ENCODE measurements at places on chromosomes 7 and 10.

DNA sequence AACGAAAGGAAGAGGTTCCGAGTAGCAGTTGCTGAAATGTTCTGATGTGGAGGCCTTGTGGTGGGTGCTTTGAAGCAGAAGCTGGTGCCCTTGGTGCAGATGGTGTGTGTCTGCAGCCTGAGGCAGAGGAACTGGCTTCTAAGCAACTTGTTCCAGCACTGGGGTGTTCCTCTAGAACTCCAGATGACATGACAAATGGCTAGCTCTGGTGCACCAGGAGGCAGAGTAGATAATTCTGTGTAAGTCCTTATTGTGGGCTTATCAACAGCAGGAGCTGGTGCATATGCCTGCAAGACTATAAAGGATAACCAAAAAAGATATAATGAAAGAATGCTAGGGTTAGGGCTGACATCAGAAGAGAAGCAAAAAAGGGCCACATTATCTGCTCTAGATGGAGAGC lies 76.5 kb downstream of the ARL5B start:
- DNase-seq, result no peak

- DNase-seq, result no peak
These were observed 14.6 kb downstream of the PALS2 start for GRCh38 chr7:24587853-24588252.

GRCh38 chr7:47318395-47319182 lies 263.3 kb downstream of the TNS3 start:
- no peak for DNase-seq

- no peak for DNase-seq
These were observed 121.1 kb downstream of the DYNC1I1 start for GRCh38 chr7:95893484-95893883.

DNA sequence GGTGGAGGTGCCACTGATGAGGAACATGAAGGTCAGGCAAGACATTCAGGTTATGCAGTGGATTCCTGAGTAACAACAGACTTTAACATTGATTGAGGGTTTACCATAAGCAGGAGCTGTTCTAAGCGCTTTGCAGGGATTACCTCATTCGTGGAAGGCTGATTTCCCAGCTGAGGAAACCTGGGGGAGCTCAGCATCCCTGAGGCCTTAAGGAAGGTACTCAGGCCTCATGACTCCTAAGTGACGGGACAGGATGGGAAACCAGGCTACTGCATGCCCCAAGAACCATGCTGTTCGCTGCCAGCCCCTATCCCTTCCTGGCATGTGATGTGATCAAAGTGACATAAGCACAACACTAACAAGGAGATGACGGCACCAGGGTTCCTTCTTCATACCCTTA lies 143.6 kb upstream of the NFE2L3 start:
- no peak for DNase-seq

- DNase-seq, result no peak
These were observed 54.5 kb upstream of the CXCL12 start for GRCh38 chr10:44439239-44439957.

- no peak for DNase-seq
These were observed 173.9 kb downstream of the NEURL1 start for GRCh38 chr10:103667356-103667755.

GRCh38 chr10:6019796-6020195 lies 42.4 kb downstream of the IL2RA start:
- DNase-seq, result no peak

DNA sequence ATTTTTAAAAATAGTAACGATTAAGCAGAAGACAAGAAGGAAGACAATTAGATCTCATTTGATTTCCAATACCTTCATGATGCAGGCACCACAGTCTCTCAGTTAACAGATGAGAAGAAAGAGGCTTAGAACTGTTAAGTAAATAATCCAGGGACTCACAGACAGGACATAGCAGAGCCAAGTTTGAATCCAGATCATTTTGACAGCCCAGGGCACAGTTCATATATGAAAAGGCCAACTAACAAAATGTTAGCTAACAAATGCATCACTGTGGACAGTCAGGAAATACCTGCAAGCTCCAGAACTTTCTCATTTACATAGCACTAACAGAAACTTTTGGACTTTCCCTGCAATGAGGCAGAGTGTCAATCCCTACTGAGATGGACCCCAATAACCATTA lies 4.2 kb upstream of the NPSR1 start:
- no peak for DNase-seq

DNA sequence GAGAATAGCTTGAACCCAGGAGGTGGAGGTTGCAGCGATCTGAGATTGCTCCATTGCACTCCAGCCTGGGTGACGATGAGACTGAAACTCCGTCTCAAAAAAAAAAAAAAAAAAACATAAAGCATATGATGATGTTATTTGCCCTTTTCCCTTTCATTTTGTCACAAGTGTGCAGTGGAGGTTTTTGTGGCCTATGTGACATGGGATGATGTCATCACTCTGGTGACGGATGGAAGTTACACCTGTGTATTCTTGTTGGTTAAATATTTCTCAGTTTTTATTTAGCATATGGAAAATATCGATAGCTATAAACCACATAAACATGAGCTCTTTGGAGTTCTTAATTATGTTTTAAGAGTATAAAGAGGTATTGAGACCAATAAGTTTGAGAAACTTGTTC lies 71.8 kb upstream of the EMX2 start:
- DNase-seq, result no peak

DNA sequence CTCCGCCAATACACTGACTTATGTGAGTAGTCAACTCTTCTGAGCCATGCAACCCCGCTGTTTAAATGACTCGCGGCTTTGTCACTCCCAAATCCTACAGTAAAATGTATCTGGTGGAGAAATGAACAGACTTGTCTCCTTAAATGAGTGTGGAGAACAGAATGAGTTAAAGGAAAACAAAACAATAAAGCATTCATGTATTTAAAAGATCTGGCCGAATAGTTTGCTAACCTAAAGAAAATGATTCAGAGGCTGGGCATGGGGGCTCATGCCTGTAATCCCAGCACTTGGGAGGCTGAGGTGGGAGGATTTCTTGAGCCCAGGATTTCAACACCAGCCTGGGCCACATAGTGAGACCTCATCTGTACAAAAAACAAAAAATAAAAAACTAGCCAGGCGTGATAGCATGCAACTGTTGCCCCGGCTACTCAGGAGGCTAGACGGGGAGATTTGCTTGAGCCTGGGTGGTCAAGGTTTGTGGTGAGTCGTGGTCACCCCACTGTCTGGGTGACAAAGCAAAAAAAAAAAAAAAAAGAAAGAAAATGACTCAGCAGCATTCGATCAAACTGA lies 86.5 kb upstream of the PFKP start:
- DNase-seq, result no peak

DNA sequence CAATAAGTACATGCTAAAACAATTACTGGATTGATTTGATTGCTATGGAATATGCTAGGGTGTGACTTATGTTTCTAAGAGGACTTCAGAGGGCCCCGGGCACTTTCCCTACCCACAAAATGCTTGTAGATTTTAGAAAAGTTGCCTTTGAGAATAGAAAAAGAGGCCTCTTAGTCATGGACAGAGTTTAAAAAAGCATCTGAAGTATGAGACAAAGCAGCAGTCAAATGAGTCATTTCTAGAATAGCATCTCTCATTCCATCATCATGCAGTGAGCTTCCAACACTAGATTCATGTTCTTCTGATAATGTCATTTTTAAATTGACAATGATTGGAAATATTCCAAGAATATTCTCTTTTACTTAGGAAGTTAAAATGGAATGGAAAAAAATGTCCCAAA lies 675.1 kb upstream of the PCDH15 start:
- no peak for DNase-seq
